AG04450 (cell line): ENCODE measurements at places on chromosomes 1 and 21. TPM values are rescaled to one million over a fixed set of nuclear protein-coding genes. Genes with fewer than 3 reads are reported as not detected.

LCA5L gene
- polyA plus RNA-seq, result 0.81 and 1.1 TPM in 2 replicates

TPM3 gene
- 397 and 565 TPM in 2 replicates for polyA plus RNA-seq

CD101 gene
- 0.02 TPM in 1 of 2 replicates, not detected in the other for polyA plus RNA-seq

RXRG gene
- not detected in 2 replicates for polyA plus RNA-seq

GSTM5 gene
- 11.6 and 12.5 TPM in 2 replicates for polyA plus RNA-seq

GPR52 gene
- 0.10 TPM in 1 of 2 replicates, not detected in the other for polyA plus RNA-seq

STXBP3 gene
- 25.5 and 44.0 TPM in 2 replicates for polyA plus RNA-seq

RNF186 gene
- not detected in 2 replicates for polyA plus RNA-seq

FHAD1 gene
- polyA plus RNA-seq, result 0.09 and 0.36 TPM in 2 replicates

RHOU gene
- polyA plus RNA-seq, result 1.4 and 1.6 TPM in 2 replicates

RPE65 gene
- polyA plus RNA-seq, result not detected in 2 replicates

GJA9 gene
- polyA plus RNA-seq, result not detected in 2 replicates

TEX38 gene
- not detected in 2 replicates for polyA plus RNA-seq

TFF1 gene
- polyA plus RNA-seq, result not detected in 2 replicates

NMNAT2 gene
- polyA plus RNA-seq, result 0.16 and 0.19 TPM in 2 replicates

RXFP4 gene
- not detected in 2 replicates for polyA plus RNA-seq

FAM229A gene
- polyA plus RNA-seq, result 1.4 and 1.6 TPM in 2 replicates

LORICRIN gene
- polyA plus RNA-seq, result not detected in 2 replicates

CSMD2 gene
- 2.3 and 2.6 TPM in 2 replicates for polyA plus RNA-seq

FLG2 gene
- polyA plus RNA-seq, result not detected in 2 replicates

SYNJ1 gene
- 5.6 and 7.3 TPM in 2 replicates for polyA plus RNA-seq

ZBTB17 gene
- polyA plus RNA-seq, result 21.4 and 36.1 TPM in 2 replicates

ZBTB8A gene
- 5.0 and 7.2 TPM in 2 replicates for polyA plus RNA-seq

WNT4 gene
- not detected in 2 replicates for polyA plus RNA-seq

TPTE gene
- polyA plus RNA-seq, result not detected in 2 replicates

ZBTB7B gene
- 8.7 and 12.7 TPM in 2 replicates for polyA plus RNA-seq

AMY2A gene
- not detected in 2 replicates for polyA plus RNA-seq

FCRL1 gene
- polyA plus RNA-seq, result not detected in 2 replicates

PTGER3 gene
- polyA plus RNA-seq, result not detected in 2 replicates

PAQR6 gene
- 0.20 and 0.26 TPM in 2 replicates for polyA plus RNA-seq

IVL gene
- polyA plus RNA-seq, result not detected in 2 replicates
